ENCODE measurements at places on chromosomes 6 and 20.

GRCh38 chr6:103522045-103522444 lies 1337.7 kb downstream of the HACE1 start:
- no peak for DNase-seq

GRCh38 chr6:69719602-69720193 lies 77.1 kb downstream of the LMBRD1 start:
- DNase-seq, result peak; percentile 74

DNA sequence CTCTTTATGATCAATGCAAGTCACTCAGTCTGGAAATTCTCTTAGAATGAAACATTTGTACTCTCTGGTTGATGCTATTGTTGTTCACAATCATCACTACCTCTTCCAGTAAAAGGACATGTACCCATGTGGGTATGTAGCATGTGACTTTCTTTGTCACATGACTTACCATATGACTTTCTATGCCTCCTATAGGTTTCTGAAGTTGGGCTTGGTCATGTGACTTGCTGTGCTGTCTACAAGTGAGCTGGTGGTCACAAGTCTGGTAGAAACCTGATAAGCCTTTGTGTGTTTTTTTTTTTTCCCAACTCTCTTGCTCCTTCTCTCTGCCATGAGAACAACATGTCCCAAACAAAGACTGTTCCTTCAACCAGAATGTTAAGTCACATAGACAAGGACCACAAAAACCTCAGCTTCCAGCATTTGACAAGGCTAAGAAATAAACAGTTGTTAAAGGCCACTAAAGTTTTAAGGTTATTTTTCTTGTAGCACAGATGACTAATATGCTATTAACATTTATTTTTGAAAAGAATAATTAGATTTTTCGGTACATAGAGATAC lies 379.2 kb upstream of the SLC35B3 start:
- DNase-seq, result no peak

DNA sequence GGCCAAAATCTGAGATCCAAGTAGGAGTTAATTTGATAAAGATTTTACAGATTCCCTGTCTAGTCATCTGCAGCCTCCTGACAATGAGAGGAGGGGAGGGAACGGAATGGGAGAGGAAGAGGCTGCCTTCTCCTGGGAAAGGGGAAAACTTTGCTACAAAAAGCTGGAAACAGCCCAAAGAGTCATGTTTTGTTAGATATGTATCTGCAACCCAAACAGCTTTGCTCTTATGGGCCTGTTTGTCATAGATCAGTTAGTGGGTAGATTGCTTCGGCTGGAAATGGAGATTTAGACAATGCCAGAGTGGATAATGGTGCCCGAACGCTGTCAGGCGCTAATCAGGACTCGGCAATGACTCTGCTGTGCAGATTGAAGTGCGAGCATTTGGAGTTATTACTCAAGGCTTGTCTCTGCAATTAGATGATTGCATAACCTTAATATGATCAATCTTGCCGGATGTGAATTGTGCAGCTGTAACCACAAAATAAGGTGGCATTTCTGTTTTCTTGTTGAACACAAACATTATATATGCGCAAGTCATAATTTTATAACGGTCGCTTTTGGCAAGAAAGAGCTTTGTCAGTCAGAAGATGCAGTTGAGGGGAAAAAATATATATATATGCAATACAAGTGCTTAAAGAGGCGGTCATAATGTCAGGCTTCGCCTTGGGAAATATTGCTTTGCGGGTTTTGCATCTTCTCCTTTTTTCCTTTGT lies 92.4 kb upstream of the MAFB start:
- no peak for DNase-seq

DNA sequence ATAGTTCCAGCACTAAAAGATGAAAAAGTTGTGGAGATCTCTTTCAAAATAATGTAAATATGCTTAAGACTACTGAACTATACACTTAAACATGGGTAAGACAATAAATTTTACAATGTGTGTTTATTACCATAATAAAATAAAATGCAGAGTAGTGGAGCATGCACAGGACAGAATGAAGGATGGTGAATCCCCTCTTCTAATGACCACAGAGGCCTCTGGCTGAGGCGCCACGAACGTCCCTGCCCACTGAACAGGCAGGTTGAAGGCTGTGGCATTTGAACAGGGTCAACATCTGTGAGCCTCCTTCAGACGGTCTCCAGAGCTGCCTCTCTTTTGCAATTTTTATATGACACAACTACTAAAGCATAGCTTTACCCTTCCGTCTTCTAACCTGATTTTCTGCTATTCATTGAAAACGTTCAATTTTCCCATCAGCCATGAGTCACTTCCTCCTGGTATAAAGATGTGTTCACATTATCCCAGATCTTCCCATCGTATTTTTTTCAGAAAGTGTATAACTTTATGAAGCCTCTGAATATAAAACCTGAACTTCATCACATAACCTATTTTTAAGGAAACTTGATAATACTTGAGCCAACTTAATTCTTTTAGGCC lies 37.8 kb downstream of the ADGRF4 start:
- DNase-seq, result no peak

GRCh38 chr6:36335465-36336207 lies 1.1 kb downstream of the BNIP5 start:
- no peak for DNase-seq

- no peak for DNase-seq
These were observed 36.3 kb downstream of the SLC52A3 start for GRCh38 chr20:731891-732560.

- DNase-seq, result peak; percentile 47
These were observed 16.7 kb downstream of the NEDD9 start for GRCh38 chr6:11215773-11216172.

DNA sequence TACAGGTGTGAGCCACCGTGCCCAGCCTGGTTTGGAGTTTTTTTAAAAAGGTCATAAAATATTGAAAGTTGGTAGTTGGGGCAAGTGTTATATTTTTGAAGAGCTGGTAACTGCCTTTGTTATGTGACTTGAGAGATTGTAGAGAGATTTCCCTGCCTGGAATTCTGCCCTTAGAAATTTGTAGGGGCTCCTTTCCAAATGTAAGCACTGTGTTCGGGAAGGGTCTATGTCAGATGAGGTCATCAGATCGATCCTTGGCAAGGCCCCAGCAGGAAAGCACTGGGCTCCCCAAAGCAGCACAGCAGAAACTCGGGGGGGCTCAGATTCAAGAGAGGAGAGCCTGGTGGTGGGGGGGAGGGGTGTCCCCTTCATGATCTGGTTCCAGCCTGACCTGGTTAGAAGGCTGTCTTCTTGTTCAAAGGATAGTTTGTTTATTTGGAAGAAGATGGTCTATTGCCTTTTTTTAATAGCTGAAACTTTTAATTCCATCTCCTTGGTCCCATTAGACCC lies 220.2 kb downstream of the UST start:
- DNase-seq, result no peak

DNA sequence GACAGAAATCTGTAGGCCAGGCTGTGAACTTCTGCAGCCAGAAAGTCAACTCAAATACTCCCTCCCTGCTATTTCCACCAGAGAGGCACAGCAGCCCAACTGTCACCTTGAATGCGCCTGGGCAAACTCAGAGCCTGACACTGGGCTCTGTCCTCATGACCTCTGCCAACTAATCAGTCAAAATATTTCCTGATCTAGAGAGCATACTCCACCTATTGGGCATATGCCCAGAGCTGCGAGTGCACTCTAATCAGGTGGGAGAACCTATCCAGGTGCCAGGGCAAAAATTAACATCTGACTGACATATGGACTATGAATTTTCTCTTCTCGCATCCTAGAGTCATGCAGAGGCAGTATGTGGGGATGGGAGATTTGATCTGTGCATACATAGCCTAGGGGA lies 406.3 kb upstream of the RUNX2 start:
- DNase-seq, result no peak

- peak; percentile 32 for DNase-seq
These were observed 4.3 kb downstream of the GFRA4 start for GRCh38 chr20:3658716-3659491.

GRCh38 chr6:136918706-136919105 lies 3.4 kb upstream of the SLC35D3 start:
- no peak for DNase-seq

DNA sequence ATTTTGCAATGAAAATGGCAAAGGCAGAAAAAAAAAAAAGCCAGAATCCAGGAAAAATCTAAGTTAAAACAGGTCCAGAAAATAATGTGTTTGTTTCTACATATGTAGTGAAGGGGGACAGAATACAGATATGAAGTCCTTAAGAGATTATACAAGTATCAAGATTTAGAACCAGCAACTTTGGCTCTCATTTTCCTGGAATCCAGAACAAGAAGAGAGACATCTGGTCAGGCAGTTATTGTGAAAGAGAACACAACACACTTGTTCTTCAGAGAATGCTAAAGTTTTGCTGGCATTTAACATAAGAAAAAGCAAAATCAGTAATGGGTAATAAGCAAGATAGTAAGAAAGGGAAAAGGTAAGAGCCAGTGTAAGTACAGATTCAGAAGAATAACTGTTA lies 21.1 kb downstream of the BAG2 start:
- peak; percentile 52 for DNase-seq

DNA sequence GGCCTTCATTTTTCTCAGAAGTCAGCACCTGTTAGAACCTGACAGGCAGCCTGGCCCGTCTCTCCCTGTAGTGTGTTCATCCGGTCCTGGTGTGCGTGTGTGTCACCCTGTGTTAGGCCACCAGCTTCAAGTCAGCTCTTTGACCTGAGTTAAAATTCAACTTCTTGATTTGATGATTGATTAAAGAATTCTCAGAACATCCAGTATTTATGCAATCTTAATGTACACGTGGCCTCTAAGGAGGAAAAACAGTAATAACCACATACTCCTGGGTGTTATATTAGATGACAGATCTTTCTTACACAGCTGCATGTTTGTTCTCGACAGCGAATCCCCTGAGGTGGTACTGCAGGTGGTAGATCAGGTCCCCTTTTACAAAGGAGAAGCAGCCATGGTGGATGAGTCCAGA lies 19.1 kb upstream of the TMEM217 start:
- no peak for DNase-seq

GRCh38 chr6:112163295-112164257 lies 76.2 kb downstream of the FAM229B start:
- DNase-seq, result peak; percentile 55

GRCh38 chr20:38703526-38703925 lies 20.8 kb upstream of the SLC32A1 start:
- DNase-seq, result no peak

- no peak for DNase-seq
These were observed 58.9 kb downstream of the ERMARD start for GRCh38 chr6:169810066-169810989.

DNA sequence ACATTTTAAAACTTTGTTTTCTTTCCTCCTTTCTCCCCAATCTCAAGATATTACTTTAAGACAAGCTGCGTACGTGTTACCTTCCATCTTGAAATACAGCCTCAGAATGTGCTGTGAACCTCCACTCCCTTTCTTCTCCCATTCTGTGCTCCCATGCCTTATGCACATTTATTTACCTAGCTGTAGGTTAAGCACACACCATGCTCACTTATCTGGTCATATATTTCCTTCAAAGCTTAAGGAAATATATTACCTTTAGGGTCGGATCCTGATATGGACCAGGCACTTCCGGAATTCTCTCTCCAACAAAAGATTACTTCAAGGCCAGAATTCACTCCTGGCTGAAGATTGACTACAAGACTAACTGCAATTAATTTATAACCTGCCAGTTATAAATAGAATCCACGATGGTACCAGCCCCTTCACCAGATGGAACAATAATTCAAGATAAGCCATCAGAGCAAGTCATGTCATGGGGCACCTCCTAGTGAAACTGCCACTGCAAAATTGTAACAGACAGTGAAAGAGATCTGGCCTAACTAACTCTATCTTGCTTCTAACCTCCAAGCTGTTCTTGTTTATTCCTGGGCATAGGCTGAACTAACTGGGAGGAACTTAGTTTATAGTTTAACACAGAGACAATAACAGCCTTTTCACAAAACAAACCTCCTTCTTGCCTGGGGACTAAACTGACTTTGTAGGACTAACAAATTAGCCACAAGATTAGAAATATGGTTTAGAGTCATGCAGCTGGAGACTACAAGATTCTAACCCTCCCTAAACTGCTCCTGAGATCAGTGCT lies 47.5 kb downstream of the OR2B6 start:
- no peak for DNase-seq

DNA sequence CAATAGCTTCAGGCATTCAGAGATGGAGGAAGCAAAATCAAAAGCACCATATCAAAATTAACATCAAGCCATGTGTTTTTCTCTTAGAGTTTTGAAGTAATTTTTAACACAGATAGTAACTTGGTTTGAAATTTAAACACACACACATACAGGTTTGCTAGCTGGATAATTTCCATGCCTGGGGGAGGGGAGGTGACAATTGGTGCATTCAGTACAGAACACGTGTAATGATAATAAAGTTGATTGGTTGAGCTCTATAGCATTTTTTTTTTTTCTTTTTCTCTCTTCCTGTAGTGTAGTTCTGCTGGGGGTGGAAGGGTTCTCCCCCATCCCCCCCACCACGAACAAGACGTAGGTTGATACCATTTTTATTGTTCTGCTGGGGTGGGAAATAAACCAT lies 564.8 kb downstream of the LMBRD1 start:
- no peak for DNase-seq

GRCh38 chr6:17059022-17059421 lies 42.8 kb upstream of the STMND1 start:
- no peak for DNase-seq

GRCh38 chr6:157912326-157912725 lies 69.3 kb upstream of the SYNJ2 start:
- DNase-seq, result peak; percentile 96

- no peak for DNase-seq
These were observed 4.1 kb upstream of the PREX1 start for GRCh38 chr20:48831718-48832404.

DNA sequence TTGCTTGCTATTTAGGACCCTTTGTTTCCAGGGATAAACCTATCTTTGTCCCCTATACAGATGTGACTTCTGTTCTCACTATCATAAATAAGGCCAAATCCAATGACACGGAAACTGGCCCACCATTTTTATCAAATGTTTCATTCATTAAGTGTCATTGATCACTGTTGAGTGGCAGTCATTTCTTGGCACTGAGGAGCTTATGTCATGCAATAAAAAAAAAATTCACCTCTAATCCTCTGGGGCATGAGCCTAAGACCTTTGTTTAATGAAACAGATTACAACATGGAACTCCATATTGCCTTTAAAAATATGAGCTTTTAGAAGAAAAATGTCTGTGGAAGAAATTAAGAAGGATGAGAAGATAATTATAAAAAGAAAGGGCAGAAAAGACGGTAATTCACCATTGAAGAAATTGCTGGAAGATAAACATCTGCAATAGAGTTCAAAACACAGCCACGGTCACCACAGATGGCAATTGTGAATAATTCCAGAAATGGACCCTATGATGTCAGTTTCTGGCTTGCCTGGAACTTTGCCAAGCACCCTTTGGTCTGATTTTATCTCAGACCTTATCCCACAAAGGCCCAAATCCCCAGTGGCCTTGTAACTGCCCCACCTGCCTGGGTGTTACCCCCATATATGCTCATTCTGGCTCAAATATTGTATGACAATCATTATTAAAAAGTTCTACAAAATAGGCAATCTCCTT lies 91.1 kb downstream of the DST start:
- no peak for DNase-seq

DNA sequence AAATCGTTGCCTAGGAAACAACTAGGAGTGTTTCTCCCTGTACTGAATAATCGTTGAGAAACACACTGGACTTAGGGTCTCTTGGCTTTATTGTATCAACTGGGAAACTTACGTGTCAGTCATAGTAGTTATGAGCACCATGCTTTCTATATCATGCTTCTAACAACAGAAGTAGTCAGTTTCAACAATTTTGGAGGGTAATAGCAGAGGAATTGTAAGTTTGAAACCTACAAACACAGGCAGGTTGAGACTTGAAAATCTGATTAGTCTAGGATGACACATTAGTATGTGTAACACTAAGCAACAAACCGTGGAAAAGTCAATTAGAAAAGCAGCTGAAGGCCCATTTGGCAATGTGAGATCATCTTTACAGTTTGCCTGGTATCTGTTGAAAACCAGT lies 43.9 kb upstream of the FABP7 start:
- DNase-seq, result no peak

- DNase-seq, result no peak
These were observed 39.4 kb downstream of the YTHDF1 start for GRCh38 chr20:63176427-63177133.

Data from choroid plexus epithelial cell (primary cell).